ENCODE measurements at places on chromosomes 7 and 10.

DNA sequence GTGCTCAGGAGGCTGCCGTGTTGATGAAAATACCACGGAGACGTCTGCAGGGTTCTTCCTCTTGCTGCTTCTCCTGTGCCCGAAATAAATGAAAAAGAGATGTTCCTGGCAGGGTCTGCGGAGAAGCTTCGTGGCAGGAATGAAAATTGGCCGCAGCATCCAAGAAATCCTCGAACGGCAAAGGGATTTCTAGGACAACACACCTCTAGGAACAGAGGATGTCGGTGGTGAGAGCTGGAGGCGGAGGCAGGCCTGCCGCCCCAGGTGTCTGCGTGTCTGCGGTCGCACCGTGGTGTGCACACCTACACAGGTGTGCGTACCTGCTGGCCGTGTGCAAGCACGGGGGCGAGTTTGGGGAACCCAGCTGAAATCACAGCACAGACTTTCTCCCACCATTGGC lies 43.4 kb downstream of the TMEM130 start:
- no peak for DNase-seq

DNA sequence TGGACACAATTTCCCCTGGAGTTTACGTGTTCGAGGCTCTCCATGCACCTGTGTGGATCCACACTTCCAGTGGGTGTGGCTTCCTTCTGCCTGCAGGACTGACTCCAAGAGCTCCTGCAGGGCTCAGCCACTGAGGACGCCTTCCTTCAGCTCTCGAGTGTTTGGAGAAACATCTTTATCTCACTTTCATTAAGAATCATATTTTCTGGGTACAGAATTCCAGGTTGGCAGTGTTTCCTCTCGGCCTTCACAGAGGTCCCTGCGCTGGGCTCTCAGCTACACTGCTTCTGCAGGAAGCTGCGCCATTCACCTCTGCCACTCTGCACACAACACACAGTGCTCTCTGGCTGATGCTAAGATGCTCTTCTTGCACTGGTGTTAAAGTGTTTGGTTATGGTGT lies 69.9 kb upstream of the NKX6-2 start:
- DNase-seq, result no peak

- DNase-seq, result no peak
These were observed 13.0 kb downstream of the SEMA3A start for GRCh38 chr7:84181628-84182027.

DNA sequence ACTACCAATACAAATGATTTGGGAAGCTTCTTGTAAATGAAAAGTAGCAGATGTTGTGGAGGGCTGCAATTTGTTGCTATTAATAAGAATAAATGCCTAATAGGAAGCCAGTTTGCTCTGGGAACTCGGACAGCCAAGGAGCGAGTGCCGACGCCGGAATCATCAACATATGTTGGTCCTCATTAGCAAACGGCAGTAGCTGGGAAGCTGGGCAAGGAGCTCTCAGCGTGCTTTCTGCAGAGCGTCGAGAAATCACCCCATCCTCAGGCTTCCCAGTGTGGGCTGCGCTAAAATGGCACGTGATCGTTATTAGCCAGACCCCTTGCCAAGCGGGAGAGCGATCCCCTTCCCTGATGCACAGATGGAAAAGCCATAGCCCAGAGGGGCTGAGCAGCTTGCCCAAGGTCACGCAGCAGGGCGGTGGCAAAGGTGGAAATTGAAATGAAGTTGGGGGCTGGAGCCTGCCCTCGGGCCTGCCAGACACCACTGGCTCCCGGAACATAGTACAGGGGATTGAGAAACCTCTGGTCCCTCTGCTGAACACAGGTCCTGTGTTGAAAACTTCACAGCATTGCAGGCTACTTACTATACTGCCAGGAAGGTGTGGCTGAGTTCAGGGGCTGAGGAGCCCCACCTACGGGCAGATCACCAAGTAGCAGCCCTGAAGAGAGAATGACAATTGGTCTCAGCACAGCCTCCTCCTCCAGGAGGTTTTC lies 326.9 kb downstream of the PLXNA4 start:
- no peak for DNase-seq

GRCh38 chr7:55202150-55202913 lies 162.8 kb upstream of the LANCL2 start:
- no peak for DNase-seq

GRCh38 chr10:4885162-4885561 lies 59.2 kb downstream of the AKR1E2 start:
- no peak for DNase-seq

DNA sequence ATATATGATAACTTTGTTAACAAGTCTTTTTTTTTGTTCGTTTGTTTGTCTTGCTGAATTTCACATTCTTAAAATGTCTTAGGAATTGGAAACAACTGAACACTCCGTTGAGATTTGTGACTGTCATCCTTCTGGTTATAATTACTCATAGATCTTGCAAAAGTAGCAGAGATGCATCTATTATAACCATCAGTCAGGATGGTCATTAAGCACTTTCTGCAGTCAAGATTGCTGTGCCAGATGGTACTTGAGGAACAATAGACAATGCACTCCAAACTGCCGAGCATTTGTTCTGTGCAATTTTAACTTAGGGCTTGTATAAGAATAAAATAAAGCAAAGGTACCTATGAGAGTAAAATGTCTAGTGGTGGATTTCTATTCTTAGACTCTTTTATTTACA lies 710.1 kb upstream of the KCND2 start:
- no peak for DNase-seq

DNA sequence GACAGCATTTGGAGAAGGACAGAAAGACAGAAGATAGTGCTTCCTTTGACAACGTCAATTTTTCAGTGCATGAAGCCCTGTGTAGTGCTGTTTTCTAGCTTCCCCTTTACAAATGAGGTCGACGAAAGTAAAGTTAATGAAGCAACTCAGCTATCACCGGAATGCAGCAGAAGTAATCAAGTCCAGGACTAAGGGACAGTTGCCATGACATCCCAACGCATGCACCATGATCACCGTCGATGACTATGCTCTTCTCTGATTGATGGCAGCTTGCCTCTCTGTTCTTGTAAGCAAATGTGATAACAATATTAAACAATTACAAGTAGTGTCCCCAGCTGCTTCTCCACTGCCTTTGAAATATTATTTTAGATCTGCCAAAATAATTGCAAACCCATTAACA lies 205.8 kb downstream of the FRMD4A start:
- no peak for DNase-seq

GRCh38 chr10:30160271-30160982 lies 101.0 kb upstream of the JCAD start:
- no peak for DNase-seq

- no peak for DNase-seq
These were observed 103.2 kb downstream of the NRBF2 start for GRCh38 chr10:63236113-63236935.

DNA sequence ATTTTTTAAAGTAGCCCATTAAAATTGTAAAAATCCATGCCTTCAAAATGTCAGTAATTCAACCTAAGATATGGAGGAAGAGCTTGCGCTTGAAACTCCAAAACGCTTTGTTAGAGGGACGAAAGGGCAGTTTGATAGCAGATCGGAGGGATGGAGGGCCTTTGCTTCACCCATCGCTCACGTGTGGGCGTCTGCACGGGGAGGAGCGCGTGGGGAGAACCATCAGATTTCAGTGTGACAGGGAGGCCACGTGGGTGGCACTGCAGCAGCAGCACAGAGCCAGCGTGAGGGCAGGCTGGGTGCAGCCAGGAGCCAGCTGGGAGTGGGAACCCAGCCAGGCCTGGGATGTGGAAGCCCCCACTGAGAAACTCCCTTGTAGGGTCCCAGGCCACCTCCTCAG lies 325.5 kb downstream of the PAXIP1 start:
- no peak for DNase-seq

DNA sequence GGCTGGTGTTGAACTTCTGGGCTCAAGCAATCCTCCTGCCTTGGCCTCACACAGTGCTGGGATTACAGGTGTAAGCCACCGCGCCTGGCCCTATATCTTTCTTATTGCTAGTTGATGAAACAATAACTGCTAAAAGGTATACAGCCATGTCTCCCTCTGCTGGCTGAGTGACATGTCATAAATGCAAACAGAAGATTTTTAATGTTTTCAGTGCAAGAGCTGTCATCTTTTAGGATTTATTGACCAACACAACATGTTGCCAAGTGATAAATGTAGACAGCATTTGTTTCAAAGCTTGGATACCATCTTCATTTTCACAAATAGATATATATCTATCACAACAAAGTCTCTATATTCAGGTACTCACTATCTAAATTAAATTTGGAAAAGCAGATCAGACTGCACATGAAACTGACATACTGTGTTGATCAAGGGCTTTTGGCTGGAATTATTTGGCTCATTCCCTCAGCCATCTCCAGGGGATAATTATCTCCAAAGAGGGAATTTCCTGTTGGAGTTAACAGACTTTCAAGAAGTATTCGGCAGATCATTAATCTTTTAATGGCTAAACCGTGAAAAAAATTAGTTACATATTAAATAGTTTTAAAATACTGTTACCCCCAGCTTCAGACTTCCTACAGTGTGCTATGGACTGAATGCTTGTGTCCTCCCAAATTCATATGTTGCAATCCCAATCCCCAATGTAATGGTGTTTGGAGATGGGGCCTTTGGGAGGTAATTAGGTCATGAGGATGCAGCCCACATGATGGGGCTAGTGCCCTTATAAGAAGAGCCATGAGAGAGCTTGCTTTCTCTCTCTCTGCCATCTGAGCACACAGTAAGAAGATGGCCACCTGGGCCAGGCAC lies 41.3 kb upstream of the SRPK2 start:
- DNase-seq, result peak; percentile 44

DNA sequence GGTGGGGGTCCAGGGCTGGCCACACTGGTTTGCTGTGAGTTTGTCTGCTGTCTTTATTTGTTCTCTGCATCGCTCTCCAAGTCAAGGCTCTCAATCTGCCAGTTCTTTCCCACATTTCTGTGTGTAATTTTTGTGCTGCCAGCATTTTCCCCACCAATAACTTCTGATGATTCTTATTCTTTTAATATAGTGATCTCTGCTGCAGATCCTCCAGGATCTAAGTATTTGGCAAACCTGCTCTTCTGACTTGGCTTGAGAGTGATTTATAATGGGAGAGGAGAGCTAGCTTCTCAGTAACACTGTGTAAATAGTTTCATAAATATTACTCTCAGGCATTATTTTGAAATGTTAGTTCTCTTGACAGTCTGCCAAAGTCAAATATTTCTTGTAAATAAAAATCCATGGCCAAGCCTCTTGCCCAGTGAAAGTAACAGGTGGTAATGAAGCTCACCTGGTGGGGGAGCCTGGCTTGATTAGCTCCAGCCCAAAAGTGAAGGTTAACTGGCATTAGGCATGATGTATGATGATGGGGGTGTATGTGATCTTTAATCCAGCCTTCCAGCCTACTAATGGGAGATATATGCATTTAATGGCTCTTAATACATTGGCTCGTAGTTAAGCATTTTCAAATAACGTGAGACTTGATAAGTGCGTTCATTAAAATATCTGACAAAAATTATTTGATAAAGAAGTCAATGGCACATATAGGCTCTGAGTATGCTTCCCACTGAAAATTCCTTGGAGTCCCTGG lies 1055.9 kb downstream of the KCNMA1 start:
- no peak for DNase-seq

Data from stimulated activated CD4-positive, alpha-beta T cell treated with anti-CD3 and anti-CD28 coated beads, TNF-alpha, amount 100 ng/mL, for 48 hours (primary cell).